ENCODE measurements at places on chromosomes 7 and 10. TPM values are rescaled to one million over a fixed set of nuclear protein-coding genes. Genes with fewer than 3 reads are reported as not detected.

DNA sequence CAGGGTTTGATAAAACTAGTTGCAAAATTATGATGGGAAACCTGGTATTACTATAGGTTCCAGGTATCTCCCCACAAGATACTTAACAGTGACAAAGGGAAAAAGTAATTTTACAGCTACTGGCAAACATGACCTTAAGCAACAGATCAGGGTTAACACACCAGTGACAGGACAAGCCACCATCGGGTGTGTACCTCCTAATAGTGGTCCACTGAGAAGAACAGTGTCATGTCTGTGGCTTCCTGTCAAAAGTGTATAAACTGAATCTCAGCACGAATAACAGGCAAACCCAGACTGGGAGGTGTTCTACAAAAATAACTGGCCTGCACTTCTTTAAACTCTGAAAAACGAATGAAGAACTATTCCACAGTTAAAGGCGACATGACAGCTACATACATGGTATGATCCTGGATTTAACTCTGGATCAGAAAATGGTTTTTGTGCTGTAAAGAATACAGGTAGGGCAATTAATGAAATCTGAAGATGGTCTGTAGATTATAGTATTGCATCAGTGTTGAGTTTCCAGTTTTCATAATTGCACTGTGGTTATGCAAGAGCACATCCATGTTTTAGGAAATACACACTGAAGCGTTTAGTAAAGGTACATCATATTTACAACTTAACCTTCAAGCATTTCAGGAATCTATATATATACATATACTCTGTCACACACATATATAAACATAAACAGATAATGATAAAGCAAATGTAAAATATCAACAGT is 32.0 kb upstream of the ARMS2 start:
- H3K4me1 ChIP-seq, result peaks cover 17% of the 10 kb centered on the region
- H3K4me3 ChIP-seq, result no peak overlapping the region
- H3K27me3 ChIP-seq, result peaks cover 2% of the 10 kb centered on the region
- H3K36me3 ChIP-seq, result no peaks in the 10 kb centered on the region

Gene CRHR2
- total RNA-seq, result 2.4 TPM

GRCh38 chr7:120926943-120927346 is 23.6 kb upstream of the ING3 start:
- H3K4me3 ChIP-seq, result no peak overlapping the region
- no peaks in the 10 kb centered on the region for H3K4me1 ChIP-seq
- no peak for DNase-seq
- no peaks in the 10 kb centered on the region for H3K27me3 ChIP-seq
- no peak overlapping the region for H3K27ac ChIP-seq

- H3K27ac ChIP-seq, result no peak overlapping the region
- no peaks in the 10 kb centered on the region for H3K4me1 ChIP-seq
- no peak overlapping the region for H3K4me3 ChIP-seq
- H3K27me3 ChIP-seq, result peaks cover 2% of the 10 kb centered on the region
- H3K36me3 ChIP-seq, result no peaks in the 10 kb centered on the region
- DNase-seq, result no peak
These were observed 95.7 kb downstream of the DGKB start for GRCh38 chr7:14806891-14807290.

DNA sequence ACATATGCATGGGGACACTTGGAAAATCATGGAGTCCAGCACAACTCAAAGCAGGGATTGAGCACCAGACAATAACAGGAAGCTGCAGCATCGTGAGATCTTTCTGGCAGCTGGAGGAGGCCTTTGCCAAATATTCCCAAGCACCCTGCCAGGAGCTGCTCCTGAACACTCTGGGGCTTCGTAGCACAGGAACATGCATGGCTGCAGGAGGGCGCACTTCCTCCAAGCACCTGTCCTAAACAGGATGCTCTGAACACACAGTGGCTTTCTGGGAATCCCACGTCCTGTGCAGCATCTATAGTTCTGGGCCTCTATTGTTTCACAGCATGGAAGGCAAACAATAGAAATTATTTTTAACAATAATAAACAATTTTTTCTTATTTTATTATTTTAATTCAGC is 4.1 kb downstream of the ABLIM1 start:
- peaks cover 3% of the 10 kb centered on the region for H3K4me1 ChIP-seq
- H3K4me3 ChIP-seq, result no peak overlapping the region
- no peak overlapping the region for H3K27ac ChIP-seq
- DNase-seq, result no peak

Gene DDX21
- 39.9 TPM for total RNA-seq

GRCh38 chr7:108146070-108146842 is 16.1 kb upstream of the LAMB4 start:
- no peak overlapping the region for H3K4me3 ChIP-seq
- peak; percentile 58 for DNase-seq
- H3K27ac ChIP-seq, result no peak overlapping the region
- H3K27me3 ChIP-seq, result peaks cover 1% of the 10 kb centered on the region

DNA sequence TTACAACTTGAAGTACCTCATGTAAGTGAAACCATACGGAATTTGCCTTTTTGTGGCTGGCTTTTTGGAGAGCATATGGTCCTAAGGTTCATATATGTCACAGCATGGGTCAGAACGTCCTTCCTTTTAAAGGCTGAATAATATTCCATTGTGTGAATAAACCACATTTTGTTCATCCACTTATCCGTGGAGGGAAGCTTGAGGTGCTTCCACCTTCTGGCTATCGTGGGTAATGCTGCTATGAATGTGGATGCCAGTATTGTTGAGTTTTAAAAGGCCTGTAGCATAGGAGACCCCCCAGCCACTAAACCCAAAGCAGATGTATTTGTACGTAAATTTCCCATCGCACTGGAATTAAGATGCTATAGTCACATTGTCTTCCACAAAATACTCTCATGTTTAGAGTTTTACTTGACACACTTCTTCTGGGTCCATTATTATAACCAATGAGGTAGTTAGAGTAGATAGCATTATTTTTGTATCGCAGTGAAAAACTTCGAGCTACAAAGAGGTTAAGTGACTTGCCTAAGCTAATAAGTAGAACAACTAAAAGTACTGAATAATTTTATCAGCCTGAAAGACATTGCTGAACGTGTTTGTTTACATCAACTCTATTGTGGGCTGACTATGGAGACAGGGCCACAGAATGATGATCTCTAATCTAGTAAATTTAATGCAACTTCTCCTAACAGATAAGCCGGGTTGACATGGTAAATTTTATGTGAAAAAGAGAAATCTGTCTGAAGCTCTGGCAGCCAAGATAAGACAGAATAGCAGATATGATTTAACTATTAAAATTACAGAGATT is 183.0 kb upstream of the CTBP2 start:
- H3K27ac ChIP-seq, result no peak overlapping the region
- H3K27me3 ChIP-seq, result peaks cover 1% of the 10 kb centered on the region
- peaks cover 5% of the 10 kb centered on the region for H3K4me1 ChIP-seq
- no peak overlapping the region for H3K4me3 ChIP-seq
- DNase-seq, result peak; percentile 36
- no peaks in the 10 kb centered on the region for H3K36me3 ChIP-seq

DNA sequence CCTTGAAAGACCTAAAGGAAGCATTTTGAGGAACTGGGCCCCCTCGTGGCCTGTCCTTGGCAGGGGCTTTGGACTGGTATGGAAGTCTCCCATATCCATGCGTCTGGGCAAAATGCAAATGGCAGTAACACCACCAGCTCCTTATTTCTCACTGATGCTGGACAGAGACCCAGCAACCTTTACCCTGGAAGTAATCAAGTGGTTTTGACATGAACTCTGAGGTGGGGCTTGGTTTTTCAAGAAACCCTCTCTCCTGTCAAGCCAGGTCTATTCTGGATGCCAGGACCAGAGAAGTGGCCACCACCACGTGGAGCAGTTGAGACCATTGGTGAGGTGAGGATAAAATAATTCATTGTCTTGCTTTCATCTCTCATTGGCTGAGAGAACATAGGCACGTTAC is 84.4 kb downstream of the OTUD1 start:
- H3K4me1 ChIP-seq, result no peaks in the 10 kb centered on the region
- H3K4me3 ChIP-seq, result no peak overlapping the region
- no peak overlapping the region for H3K27ac ChIP-seq
- no peak for DNase-seq
- H3K27me3 ChIP-seq, result peaks cover 2% of the 10 kb centered on the region

Gene PLPP4
- 2.6 TPM for total RNA-seq

DNA sequence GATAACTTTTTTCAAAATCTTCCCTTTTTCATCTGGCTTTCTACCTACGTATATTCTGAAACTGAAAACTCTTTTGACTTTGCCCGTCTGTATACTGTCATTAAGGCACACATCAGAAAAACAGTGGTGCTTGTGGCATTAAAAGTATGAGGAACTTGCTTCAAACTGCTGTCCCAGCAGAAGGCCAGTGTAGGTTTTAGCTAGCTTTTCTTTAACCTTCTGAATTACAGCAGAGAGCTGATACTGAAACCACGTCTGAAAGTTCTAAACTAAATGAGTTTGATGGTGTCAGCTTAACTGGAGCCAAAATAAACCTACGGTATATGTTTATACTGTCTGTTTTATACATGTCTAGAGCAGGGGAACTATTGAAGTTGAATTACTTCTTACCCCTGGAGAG is 283.4 kb downstream of the TFEC start:
- no peak for DNase-seq
- no peaks in the 10 kb centered on the region for H3K27me3 ChIP-seq
- H3K4me3 ChIP-seq, result no peak overlapping the region
- no peaks in the 10 kb centered on the region for H3K4me1 ChIP-seq
- H3K27ac ChIP-seq, result no peak overlapping the region
- no peaks in the 10 kb centered on the region for H3K36me3 ChIP-seq
